ENCODE measurements at places on chromosomes 5 and 9. TPM values are rescaled to one million over a fixed set of nuclear protein-coding genes. Genes with fewer than 3 reads are reported as not detected.
A peak's percentile ranks its signal among the peaks of the same experiment; 100 is the strongest.

GRCh38 chr5:72834924-72835323, 18.5 kb downstream of the TNPO1 start:
- DNase-seq: no peak

DNA sequence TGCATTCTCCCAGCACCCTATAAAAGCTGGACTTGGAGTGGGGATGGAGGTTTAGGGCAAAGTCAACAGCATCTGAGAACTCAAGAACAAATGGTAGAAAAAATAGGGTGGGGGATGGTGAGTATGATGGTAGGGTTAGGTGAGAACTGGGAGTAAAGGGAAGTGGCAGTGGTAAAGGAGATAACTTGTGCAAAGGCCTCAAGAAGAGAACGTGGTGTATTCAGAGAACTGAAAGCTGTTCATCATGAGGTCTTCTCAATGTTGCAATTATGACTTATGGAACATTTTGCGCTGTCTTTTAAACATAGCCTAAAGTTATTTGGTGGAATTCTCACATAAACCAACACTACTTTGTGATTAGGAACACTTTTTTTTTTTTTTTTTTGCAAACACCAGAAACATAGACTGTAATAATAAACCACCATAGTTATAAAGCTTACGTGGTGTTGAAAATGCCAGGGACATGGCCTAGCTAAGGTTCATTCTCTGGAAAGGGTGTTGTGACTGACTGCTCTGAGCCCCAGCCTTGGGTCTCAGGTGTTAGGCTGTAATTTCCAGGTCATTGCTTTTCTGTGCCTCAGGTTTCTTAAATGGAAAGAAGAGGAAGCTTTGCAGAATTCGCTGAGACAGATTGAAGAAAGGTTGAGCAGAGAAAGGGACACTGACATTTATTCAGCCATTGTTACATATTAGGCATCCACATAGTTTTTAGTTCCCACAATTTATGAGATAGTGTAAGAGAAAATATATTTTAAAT, 19.2 kb upstream of the TXNDC8 start:
- DNase-seq: no peak

DNA sequence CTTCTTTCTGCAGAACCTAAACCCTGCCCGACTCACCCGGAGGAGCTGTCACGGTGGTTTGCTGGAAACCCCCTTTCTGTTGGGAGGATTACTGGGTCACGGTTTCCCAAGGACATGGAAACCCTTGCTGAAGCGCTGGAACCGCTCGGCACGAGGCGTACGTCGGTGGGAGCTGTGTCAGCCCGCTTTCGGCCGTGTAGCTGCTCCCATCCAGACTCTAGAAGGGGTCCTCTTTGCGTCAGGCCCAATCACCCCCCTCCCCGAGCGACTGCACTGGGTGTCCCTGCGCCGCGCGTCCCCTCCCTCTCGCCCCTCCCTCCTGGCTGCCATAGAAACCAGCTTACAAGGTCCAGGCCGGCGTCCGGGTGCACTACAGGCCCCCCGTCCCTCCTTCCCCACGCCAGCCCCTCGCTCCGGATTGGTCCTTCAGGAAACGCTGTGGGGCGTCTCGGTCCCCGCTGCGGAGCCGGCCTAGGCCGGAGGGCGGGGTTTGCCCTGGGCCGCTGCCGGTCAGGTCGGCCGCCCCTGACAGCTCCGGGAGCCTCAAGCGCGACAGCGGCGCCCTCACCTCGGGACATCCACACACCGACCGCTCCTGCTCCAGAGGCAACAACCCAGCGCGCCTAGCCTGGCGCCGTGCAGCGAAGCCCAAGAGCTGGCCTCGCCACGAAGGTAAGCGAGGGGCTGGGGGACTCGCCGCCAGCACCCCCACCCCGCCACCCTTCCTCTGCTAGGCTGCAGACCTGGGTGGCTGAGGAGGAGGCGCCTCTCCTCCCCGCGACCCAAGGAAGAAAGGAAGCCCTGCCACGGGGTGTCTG, at the start of gene NIM1K:
NIM1K (plus strand) TSS at position 486 of the 818 bp plus-strand sequence. CDS start 53,551 bp downstream, outside the sequence.
- peak; percentile 31 for DNase-seq

GRCh38 chr5:93789173-93790067, 48.0 kb upstream of the POU5F2 start:
- DNase-seq: no peak

GRCh38 chr9:2420543-2420942, 201.0 kb upstream of the VLDLR start:
- DNase-seq: no peak

GRCh38 chr5:14351086-14351661, 208.0 kb downstream of the TRIO start:
- DNase-seq: no peak

Gene GADD45G
- 4.8 TPM for polyA plus RNA-seq

DNA sequence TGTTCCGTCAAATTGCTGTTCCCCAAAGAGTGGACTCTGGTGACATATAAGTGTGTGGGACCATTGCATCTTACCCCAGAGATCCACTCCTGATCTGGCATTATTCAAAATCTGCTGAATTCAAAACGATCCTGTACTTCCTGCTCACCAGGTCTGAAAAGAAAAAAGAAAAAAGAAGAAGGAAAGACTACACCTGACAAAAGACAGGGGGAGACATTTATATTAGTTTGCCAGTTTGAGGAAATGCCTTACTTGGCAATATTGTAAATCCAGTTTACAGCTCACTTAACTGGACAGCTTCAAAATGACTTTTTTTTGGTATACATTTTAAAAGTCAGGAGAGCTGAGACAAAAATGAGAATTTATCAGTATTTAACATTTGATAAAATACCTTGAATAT, 15.0 kb upstream of the GRHPR start:
- DNase-seq: no peak

DNA sequence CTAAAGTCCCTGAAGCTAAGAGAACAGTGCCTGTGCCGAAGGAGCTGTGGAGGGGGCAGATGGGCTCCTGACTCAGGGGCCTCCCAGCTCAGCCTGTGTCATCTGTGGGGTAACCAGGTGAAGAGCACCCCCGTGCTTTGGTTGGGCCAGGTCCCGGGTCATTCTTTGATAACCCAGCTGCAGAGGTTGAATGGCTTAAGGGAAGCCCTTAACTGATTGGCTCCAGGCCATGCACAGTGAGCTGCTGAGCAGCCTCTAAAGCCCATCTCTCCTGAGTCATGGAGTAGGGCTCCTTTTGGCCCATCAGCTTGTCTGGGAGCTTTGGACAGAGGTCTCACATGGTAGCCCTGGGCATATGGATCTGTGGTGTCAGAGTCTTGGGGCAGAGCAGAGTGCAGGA, 28.7 kb downstream of the COL27A1 start:
- DNase-seq: no peak

DNA sequence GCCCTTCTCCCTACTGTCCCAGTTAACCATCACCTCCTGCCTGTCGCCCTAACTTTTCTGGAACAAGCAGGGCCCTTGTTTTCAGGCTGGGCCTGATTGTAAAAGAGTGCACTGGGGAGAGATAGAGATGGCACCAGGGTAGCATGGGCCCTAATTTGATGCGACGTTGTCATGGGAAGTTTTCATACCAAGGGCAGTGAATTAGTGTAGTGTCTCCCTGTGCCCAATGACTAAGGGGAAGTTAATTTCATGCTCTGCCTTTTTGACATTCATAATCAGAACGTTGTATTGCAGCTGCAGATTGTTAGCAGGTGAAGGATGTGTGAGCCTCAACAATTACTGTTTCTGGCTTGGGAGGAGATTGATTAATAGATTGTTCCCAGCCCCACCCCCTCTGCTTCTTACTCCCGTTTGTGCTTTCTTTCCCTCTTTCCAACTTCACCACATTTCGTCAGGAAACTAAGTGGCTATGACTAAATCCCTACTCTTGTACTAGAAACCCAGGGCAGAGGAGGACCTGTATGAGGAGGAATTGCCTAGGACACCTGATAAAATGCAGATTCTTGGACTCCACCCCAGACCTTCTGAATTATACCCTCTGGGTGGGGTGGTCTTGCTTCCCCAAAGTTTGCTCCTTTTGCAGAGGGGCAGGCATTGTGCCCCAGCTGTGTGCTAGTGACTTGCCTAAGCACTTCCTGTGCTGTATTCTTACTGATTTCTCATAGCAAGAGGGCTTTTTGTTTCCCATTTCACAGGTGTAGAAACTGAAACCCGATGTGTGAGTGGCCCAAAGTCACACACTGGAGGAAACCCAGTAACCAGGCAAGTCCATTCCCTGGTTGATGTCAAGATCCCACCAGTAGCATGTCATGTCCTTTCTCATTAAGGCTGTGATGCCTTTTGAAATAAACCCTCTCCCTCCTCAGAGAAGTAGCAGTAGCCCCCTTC, 56.3 kb downstream of the DAB2IP start:
- no peak for DNase-seq

DNA sequence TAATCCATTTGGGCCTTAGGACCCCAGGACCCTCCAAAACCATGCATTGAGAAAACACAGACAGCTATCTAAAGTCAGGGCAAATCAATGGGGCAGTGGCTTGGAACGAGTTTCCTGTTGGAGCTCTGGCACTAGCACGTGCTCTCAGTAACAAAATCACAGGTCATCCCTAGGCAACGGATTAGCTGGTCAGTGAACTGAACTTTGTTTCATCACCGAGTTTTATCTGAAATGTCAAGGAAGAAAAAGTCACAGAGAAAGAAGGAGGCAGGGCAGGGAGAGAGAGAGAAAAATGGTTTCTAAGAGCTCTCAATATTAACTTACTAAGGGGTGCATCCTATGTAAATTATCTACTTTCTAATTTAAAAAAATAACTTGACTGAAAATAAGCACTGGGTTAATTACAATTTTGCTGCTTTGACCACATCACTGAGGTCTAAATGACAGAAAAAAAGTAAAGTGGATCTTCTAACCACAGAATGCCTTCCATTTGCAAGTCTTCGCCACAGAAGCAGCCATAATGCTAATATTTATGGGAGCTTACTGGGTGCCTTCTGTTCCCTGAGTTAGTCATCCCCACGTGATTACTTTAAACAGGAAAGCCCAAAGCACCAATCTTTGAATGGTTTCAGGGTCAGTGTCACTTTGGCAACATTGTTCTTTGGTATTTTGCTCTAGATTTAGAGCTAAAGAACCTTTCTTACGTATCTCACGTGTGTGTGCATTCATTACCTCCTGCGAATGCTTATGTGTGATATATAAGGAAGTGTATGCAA, 503.9 kb downstream of the RASEF start:
- no peak for DNase-seq

Gene CDC42SE2
- polyA plus RNA-seq: 26.3 TPM

GRCh38 chr9:97502222-97502983, 937 bp downstream of the TMOD1 start:
- DNase-seq: no peak

- DNase-seq: no peak
These were observed at the start of gene PFN3 for GRCh38 chr5:177399997-177400868. Gene PFN3, minus strand, starts transcription at chr5:177400661. Its CDS starts 85 bp downstream, at chr5:177400576.

DNA sequence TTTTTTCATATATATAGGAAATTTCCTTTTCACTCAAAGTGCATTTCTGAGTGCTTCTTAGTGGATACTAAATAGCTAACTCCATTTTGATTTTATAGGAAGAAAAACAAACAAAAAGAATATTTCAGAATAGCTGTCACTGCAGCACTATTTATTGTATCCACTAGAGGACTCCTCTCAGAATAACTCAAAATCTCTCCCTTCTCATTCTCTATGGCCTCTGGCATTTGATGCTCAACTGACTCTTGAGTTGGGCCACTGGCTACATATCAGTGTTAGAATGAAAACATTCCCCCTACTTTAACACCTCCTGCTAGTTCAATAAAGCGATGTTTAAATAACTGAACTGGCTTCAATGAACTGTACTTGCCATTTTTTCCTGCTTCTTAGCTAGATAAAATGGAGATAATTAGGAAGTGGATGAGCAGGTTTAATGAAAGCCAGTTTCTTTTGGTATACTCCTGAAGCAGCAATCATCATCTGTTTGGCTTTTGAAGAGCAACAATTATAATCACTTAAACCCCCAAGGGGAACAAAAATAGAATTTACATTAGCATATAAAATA, 16.6 kb upstream of the ELAVL2 start:
- DNase-seq: no peak

DNA sequence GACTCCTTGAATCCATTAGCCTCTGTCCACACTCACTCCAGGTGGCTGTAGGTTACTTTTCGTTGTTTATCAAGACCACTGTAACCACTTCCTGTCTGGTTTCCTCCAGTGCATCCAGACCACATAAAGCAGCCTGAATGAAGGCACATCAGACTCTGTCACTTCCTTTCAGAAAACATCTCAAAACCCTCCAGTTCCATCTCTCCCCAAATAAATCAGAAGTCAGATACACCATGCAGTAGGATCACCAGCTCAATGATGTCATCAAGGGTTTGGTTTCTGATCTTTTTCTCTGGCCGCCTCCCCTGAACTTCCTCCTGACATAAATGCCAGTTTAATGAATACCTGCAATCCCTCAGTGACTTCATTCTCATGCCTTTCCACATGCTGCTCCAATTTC, 161.2 kb downstream of the ZNF462 start:
- no peak for DNase-seq

Gene QRFP
- 0.38 TPM for polyA plus RNA-seq

DNA sequence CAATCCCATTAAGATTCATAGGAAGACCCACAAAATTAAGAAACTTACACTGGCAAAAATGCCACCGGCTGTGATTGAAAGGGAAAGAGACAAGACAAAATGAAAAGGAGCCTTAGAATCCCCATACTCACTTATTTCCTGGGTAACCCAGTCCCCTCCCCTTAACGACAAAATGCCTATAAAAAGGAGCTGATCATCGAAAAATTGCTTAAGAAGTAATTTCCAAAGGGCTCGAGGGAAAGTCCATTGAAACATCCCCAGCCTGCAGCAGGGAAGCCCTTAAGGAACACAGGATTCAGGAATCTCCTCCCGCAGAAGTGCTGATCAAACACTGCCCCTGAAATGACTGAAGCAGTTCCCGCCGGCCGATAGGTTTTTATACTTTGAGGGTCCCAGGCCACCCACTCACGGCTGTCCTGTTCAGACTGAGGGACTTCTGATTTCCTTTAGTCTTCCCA, 677 bp upstream of the ZNF79 start:
- no peak for DNase-seq

DNA sequence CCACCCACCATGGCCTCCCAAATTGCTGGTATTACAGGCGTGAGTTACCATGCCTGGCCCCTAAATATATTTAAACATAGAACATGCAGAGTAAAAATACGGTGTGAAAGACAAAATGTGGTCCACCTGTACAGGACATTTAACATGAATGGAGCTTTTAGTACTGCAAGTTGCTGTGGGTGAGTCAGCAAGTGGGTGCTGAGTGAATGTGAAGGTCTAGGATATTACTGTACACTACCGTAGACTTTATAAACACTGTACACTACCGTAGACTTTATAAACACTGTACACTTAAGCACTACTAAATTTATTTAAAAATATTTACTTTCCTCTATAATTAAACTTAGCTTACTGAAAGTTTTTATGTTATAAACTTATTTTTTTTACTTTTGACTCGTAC, 317.8 kb downstream of the PRDM9 start:
- DNase-seq: no peak

GRCh38 chr5:168654211-168654721, 75.1 kb upstream of the PANK3 start:
- peak; percentile 36 for DNase-seq

GRCh38 chr9:125911861-125912644, 164.9 kb downstream of the PBX3 start:
- DNase-seq: no peak

- no peak for DNase-seq
These were observed 94.1 kb upstream of the PAPPA start for GRCh38 chr9:116059466-116059865.

- DNase-seq: no peak
These were observed 192.4 kb downstream of the ADAMTSL1 start for GRCh38 chr9:18666348-18666747.

Gene LMX1B
- polyA plus RNA-seq: 0.04 TPM

Gene SPINK6
- polyA plus RNA-seq: not detected

GRCh38 chr9:18137815-18138214, 336.1 kb upstream of the ADAMTSL1 start:
- no peak for DNase-seq

- no peak for DNase-seq
These were observed 119.7 kb downstream of the CETN3 start for GRCh38 chr5:90289837-90290236.

GRCh38 chr9:96651626-96652025, 3.5 kb downstream of the PRXL2C start:
- no peak for DNase-seq

All from right lung (tissue), 10 donors.